ENCODE measurements at places on chromosomes 16 and 17.

DNA sequence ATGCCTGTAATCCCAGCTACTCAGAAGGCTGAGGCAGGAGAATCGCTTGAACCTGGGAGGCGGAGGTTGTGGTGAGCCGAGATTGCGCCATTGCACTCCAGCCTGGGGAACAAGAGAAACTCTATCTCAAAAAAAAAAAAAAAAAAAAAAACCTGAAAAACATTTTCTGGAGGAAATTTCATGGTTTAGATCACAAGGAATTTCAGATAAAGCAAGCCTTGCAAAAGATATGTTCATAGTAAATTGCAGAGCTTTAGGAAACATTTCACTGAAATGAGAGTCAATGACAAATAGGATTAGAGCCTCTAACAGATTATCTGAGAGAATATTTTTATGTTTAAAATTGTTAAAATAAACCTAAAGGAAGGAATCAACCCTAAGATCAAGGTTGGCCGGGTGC lies 3.2 kb downstream of the TAF15 start:
- DNase-seq, result no peak

- DNase-seq, result no peak
These were observed 12.1 kb upstream of the ALDOA start for GRCh38 chr16:30053376-30054015.

- no peak for DNase-seq
These were observed 6.1 kb downstream of the ZP2 start for GRCh38 chr16:21205303-21205702.

- DNase-seq, result no peak
These were observed 40.2 kb downstream of the KSR1 start for GRCh38 chr17:27496437-27496943.

- DNase-seq, result no peak
These were observed 38.8 kb downstream of the TMC6 start for GRCh38 chr17:78089576-78090281.

All from astrocyte of the spinal cord (primary cell).